ENCODE measurements at places on chromosomes 12 and 14. TPM values are rescaled to one million over a fixed set of nuclear protein-coding genes. Genes with fewer than 3 reads are reported as not detected.

DNA sequence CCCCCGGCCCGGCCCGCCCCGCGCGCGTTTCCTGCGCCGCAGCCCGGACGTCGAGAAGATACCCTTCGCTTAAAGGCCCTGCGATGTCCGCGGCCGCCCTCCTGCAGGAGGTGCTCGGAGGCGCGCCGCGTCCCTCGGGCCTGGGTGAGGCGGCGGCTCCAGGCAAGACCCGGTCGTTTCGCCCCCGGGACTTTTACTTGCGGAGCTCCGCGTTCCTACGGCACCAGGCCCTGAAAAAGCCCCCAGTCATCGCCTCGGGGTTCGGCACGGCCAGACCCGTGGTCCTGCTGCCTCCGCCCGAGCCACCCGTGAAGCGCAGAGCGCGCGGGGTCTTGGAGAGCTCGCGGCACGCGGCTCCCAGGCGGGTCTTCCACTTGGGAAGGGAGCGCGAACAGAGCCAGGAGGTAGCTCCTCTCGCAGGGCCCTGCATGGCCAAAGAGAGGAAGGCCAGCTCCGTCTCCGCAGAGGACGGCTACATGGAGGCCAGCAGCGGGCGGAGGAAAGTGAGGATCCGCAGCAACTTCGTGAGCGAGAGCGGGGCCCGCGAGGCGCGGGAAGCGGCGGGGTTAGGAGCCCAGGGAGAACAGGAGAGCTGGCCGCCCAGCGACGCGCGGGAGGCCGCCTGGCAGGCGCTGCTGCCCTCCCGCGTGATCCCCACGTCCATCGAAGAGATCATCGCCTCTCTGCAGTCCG lies 26.9 kb downstream of the TTC6 start:
- H3K4me3 ChIP-seq: no peak overlapping the region
- no peaks in the 10 kb centered on the region for H3K36me3 ChIP-seq
- no peaks in the 10 kb centered on the region for H3K4me1 ChIP-seq
- no peak for DNase-seq
- no peak overlapping the region for H3K27ac ChIP-seq
- peaks cover 17% of the 10 kb centered on the region for H3K27me3 ChIP-seq

GRCh38 chr12:43832463-43833168 lies 3.3 kb upstream of the TMEM117 start:
- H3K36me3 ChIP-seq: no peaks in the 10 kb centered on the region
- peaks cover 37% of the 10 kb centered on the region for H3K4me1 ChIP-seq
- no peak overlapping the region for H3K27ac ChIP-seq
- H3K4me3 ChIP-seq: no peak overlapping the region

DNA sequence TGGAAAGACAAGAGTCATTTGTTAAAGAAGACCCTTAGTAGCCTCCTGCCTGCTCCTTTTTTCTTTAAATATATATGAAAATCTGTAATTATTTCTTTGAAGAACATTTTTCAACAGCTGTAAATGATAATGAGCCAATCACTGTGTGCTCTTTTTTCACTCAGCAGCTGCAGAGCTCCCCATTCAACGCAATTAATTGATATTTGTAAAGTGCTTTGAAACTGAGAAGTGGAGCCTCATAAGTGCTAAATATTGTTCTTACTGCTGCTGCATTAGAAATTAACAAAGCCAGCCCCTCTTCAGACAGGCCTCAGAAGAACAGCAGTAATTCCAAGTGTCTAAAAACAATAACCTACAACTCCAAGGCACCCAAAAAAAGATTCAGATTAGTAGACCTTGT lies 224.3 kb downstream of the GXYLT1 start:
- H3K27ac ChIP-seq: no peak overlapping the region
- no peaks in the 10 kb centered on the region for H3K36me3 ChIP-seq
- peaks cover 4% of the 10 kb centered on the region for H3K4me1 ChIP-seq
- H3K4me3 ChIP-seq: no peak overlapping the region
- H3K27me3 ChIP-seq: peaks cover 11% of the 10 kb centered on the region

DNA sequence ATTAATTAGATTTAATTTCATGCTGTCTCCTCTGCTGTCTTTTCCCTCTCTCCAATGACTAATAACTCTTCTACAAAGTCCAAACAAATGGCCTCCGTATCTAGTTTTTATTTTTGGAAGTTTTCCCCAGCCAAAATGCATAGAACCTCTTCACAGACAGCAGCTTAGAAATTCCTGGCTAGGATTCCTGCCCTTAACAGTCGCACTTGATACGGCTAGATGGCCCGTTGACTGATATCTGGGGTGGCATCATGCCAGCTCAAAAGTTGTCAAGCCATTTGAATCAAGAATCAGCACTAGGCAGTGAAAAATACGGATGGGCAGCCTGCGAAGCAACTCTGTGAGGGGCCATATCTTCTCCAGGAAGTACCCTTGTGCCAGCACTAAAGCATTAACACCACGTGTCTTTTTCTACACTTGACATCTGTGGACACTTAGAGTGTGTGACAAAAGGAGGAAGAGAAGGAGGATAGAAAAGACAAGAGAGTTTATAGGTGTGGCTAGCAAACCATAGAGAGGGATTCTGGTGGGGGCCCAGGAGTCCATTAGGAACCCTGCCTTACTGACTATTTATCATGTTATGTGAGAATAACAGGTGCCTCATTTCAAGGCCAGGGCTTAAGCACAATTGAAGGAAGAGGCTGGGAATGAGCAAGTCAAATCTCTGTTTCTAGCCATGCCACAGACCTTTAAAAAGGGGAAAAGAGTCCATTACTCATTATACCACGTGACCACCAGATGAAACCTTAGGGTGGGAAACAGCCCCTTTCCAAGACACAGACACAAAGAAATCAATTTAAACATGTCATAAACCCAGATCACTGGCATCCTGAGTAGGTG lies 39.2 kb upstream of the KRR1 start:
- no peaks in the 10 kb centered on the region for H3K4me1 ChIP-seq
- DNase-seq: no peak
- peaks cover 29% of the 10 kb centered on the region for H3K27me3 ChIP-seq
- no peak overlapping the region for H3K27ac ChIP-seq

DNA sequence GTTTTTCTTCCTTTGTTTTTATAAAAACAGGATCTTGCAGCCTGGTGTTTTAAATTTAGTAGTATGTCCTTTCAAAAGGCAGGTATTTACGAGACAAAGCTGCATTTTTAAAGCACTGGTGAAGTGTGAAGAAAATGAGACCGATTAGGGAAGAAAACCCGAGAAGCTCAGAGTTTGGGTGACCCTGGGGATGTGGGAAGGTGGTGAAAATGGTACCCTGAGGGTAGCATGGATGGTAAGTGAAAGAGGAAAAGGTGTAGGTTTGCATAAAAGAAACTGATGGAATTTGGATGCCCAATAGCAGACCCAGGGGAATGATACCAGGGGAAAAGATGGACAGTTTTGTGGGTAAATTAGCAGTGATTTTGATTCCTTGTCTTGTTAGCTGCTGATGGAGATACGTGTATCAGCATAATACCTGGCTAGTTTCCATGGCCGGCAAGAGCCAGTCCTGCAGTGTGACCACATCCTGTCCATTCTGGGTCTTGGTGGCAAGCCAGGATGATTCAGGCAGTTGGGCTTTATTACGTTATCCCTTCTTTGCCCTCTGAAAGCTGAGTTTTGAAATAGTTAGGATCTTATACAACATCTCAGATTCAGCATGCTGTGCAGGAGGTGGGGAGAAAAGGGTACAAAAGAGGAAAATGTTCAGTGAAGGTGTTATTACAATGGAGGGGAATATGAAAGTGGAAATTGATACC lies 8.9 kb downstream of the BICD1 start:
- H3K27ac ChIP-seq: no peak overlapping the region
- H3K4me3 ChIP-seq: no peak overlapping the region
- DNase-seq: no peak
- H3K27me3 ChIP-seq: no peaks in the 10 kb centered on the region

- no peaks in the 10 kb centered on the region for H3K4me1 ChIP-seq
- peaks cover 1% of the 10 kb centered on the region for H3K27me3 ChIP-seq
- DNase-seq: no peak
- H3K36me3 ChIP-seq: no peaks in the 10 kb centered on the region
- H3K27ac ChIP-seq: no peak overlapping the region
Observed at GRCh38 chr14:75318353-75318752, 39.7 kb downstream of the FOS start.

The PRKD1 gene
- total RNA-seq: not detected

The SIX6 gene
- total RNA-seq: not detected

- DNase-seq: no peak
- peaks cover 1% of the 10 kb centered on the region for H3K27me3 ChIP-seq
- H3K27ac ChIP-seq: no peak overlapping the region
Observed at GRCh38 chr12:64072916-64073575, 149.1 kb downstream of the KICS2 start.

- H3K27ac ChIP-seq: no peak overlapping the region
- peak; percentile 57 for DNase-seq
- H3K36me3 ChIP-seq: no peaks in the 10 kb centered on the region
- H3K4me1 ChIP-seq: peaks cover 17% of the 10 kb centered on the region
- H3K4me3 ChIP-seq: no peak overlapping the region
- no peaks in the 10 kb centered on the region for H3K27me3 ChIP-seq
Observed at GRCh38 chr14:21109377-21110138, 8.7 kb downstream of the TMEM253 start.

DNA sequence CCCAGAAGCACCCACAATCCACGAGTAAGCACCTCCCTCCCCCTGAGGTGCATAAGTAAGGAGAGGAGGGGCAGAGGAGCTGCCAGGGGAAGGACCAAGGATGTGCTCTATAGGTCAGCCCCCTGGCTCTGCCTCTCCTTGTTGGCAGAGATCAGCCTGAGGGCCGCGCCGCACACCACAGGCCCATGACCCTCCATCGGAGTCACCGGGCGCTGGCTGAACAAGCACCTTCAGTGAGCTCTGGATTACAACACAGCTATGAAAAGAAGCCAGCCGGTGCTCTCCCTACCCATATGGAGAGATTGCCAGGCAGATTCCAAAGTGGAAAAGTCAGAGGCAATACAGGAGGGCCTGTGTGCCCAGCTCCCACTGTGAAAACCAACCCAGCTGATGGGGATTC lies 257.3 kb downstream of the GLT1D1 start:
- H3K27ac ChIP-seq: no peak overlapping the region
- peaks cover 3% of the 10 kb centered on the region for H3K27me3 ChIP-seq
- no peak for DNase-seq
- no peak overlapping the region for H3K4me3 ChIP-seq
- no peaks in the 10 kb centered on the region for H3K36me3 ChIP-seq
- H3K4me1 ChIP-seq: no peaks in the 10 kb centered on the region

DNA sequence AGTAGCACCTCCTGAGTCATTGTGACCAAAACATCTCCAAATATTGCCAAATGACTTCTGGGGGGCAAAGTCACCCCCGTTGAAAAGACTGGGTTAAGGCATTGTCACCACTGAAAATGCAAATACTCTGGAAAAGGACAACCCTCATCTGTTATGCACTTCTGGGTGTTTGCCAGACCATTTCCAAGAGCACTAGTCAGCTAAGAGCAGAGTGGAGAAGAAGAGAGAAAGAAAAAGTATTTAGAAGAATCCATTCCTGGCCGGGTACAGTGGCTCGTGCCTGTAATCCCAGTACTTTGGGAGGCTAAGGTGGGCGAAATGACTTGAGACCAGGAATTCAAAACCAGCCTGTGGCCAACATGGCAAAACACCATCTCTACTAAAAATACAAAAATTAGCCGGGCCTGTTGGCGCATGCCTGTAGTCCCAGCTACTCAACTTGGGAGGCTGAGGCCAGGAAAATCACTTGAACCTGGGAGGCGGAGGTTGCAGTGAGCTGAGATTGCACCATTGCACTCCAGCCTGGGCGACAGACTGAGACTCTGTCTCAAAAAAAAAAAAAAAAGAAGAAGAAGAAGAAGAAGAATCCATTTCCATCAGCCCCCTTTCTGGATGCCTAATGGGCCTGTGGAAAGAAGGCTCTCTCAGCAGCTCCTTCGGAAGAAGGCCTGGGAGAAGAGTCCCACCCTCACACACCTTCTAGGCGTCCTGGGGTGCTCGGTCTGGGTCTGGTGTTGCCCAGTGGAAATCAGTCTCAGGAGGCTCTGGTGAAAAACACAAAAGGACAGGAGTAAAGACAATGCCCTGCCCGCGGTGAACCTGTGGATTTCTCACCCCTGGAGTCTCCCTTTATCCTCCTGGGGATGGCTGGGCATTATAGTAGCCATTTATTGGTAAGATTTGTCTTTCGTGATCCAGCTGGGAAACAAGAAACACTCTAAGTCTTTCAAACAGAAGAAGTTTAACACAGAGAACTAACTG lies 3.5 kb upstream of the LTBR start:
- H3K36me3 ChIP-seq: no peaks in the 10 kb centered on the region
- no peak for DNase-seq
- H3K4me3 ChIP-seq: no peak overlapping the region
- no peak overlapping the region for H3K27ac ChIP-seq

The CDKN3 gene
- 88.0 TPM for total RNA-seq

GRCh38 chr14:55802986-55803872 lies 223.2 kb downstream of the KTN1 start:
- H3K36me3 ChIP-seq: peaks cover 3% of the 10 kb centered on the region
- peak; percentile 37 for DNase-seq
- no peaks in the 10 kb centered on the region for H3K27me3 ChIP-seq
- H3K4me3 ChIP-seq: no peak overlapping the region
- H3K4me1 ChIP-seq: peaks cover 32% of the 10 kb centered on the region

DNA sequence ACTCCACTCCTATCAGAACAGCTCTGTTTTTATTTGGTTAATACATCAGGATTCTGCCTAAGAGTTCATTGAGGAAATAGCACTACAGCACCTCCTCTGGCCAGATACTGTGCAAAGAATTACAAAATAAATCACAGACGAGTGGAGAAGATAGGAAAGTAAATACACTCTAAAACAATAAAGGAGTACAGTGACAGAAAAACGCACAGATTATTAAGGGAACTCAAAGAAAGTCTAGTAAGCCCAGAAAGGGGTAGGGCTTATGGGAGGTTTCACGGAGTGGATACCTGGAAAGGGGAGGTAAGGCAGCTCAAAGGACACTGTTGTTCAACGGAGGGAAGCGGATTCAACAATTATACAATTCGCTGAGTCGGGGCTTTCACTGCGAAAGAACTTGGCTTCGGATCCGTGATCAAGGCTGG lies 5.5 kb downstream of the OR10AD1 start:
- peaks cover 3% of the 10 kb centered on the region for H3K27me3 ChIP-seq
- H3K4me3 ChIP-seq: peak overlapping the region; percentile 84
- peaks cover 19% of the 10 kb centered on the region for H3K4me1 ChIP-seq
- peaks cover 28% of the 10 kb centered on the region for H3K36me3 ChIP-seq
- peak; percentile 44 for DNase-seq

DNA sequence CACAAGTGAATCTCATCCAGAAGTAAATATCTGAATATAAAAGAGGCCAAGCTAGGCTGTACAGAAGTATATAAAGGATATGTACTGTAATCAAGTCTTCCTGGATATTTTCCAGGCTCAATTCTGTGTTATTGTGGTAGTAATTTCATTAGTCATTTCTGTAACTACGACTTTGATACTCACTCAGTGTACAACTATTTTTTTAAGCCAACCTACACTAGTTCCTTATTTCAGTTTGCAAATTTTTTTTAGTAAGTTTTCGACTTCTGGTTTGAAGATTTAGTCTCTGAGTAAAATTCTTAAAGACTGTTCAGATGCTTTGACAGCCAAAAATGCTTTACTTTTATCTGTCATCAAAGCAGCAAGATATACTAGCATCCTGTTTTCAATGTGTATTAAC lies 130.8 kb downstream of the CAPZA3 start:
- no peaks in the 10 kb centered on the region for H3K4me1 ChIP-seq
- H3K36me3 ChIP-seq: no peaks in the 10 kb centered on the region
- peaks cover 1% of the 10 kb centered on the region for H3K27me3 ChIP-seq
- H3K4me3 ChIP-seq: no peak overlapping the region

The TSHR gene
- 0.31 TPM for total RNA-seq

Data from activated CD8-positive, alpha-beta T cell treated with anti-CD3 and anti-CD28 coated beads for 36 hours (primary cell).